ENCODE measurements at places on chromosomes 2 and 18.

- DNase-seq: no peak
Measured at GRCh38 chr18:29457316-29457889, 1280.5 kb upstream of the CDH2 start.

DNA sequence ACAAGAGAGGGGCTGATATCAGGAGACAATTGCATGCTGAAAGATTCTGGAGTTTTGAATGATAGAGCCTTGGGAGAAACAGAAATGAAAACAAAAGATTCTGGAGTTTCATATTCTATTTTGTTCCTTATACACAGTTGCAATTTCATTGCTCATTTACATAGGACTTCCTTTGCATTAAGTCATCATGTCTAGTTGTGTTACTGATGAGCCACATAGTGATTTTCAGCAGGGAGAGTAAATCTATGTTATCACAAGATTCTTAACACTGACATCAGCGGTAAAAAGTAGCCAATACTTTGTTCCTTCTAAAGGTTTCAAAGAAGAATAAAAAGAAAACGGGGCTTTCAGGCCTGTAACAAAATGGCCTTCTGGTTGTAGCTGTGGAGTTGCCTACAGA, 7.1 kb downstream of the ADAM17 start:
- no peak for DNase-seq

GRCh38 chr2:100629309-100629708, 66.5 kb downstream of the PDCL3 start:
- DNase-seq: no peak

GRCh38 chr2:232126301-232127099, 165.0 kb downstream of the DIS3L2 start:
- DNase-seq: no peak

DNA sequence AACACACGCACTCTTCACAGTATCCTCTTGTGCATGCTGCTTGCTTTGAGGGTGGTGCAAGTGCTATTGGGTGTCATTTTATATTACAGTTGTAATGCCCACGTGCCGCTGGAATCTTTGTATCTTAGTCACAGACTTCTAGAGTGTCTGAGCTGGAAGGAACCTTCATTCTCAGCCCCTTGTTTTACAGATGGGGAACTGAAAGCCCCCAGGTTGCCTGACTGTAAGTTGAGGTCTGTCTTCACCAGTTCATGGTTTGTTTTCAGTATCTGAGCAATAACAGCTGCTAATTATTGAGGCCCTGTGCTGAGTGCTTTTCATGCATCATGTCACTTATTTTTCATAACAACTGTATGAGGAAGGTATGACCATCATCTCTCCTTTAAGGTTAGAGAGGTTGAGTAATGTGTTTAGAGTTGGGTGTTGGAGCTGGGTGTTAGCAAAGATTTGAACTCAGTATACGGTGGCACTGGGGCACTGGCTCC, 77.0 kb downstream of the PRKCE start:
- DNase-seq: no peak

DNA sequence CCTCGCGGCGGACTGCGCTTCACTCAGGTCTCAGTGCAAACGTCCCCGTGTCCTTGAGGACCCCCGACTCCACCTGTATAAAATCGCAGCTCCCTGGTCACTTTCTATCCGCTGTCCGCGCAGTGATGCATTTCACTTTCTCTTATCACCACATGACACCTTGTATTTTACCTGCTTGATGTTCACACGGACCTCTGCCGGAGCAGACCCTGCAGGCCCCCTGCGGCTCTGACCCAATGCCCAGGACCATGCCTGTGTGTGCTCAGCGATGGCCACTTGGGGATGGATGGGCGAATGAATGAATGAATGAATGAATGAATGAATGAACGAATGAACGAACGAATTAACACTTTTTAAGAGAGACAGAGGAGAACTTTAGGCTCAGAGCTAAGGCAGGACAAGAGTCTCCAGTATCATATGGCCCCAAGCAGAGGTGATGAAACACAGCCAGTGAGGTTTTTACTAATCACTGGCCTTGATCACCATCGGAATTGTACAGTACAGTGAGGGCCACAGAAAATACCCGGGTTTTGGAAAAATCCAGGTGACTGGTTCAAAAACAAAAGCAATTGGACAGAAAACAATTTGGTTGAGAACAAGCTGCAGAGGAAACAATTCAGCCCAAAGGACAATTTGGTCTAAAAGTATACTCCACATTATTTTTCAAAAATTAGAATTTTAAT, 12.3 kb downstream of the ASPRV1 start:
- DNase-seq: no peak

DNA sequence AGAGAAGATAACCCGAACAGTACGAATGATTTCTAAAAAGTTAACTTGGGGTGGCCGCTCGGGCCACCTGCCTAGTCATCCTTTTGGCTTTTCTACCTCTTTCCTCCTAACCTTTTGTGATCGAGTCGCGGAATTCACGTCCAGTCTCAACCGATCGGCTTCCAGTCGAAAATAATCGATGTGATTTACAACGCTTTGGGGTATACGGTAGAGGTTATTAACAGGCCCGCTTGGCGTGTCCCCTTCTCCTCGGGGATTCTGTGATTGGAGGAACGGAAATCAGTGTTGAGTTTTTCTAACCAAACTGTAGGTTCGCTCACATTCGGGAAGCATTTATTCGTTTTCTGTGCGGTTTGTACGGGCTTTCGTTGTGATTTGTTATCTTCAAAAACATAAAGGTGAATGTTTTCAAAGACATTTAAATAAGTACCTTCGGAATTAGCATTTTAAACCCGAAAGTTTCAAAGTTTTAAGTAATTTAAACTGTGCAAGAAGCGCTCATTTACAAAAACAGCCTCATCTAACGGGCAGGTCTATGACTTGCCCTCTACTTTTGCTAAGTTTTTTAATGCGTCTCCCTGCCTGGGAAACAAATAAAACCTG, 588 bp upstream of the FOXI3 start:
- DNase-seq: peak; percentile 4

DNA sequence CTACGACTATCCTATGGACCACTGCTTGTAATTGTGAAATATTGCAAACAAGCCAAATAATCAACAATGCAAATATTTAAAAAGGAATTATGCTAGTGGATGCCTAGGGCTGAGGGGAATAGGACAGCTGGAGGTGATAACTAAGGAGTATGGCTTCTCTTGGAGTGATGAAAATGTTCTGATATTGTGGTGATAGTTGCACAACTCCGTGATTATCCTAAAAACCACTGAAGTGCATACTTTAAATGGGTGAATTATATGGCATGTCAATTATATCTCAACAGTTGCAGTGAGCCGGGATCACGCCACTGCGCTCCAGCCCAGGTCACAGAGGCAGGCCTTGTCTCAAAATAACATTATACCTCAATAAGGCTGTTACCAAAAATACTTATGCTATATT, 125.1 kb upstream of the SH3BP4 start:
- DNase-seq: no peak

DNA sequence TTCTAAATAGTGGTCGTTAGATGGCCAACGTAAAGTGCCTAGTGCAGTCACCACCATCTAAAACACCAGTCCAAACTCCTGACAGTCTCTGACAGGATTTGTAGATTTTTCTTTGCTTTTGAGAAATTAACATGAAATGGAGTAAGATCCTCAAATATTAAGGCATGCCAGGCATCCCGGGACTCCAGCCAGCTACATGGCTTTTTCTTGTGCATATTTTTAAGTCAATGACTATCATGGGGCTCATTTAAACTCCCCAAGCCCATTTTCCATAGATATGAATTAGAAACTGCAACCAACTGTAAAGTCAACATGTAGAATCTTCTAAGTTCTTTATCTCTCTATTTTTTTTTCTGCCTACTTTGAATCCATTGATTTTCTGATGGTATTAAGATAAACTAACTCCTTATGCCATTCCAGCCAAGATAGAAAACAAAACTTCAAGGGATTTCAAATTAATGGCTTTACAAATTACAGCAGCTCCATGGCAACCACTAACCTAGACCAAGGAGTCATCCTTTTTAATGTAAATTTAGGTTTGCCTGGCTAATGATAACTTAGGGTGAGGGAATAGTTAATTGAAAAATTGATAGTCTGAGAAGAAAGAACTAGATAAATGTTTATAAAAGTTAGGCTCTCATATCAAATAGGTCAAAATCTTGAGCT, 764.1 kb upstream of the NXPH2 start:
- no peak for DNase-seq
